ENCODE measurements at places on chromosomes 3 and 15. TPM values are rescaled to one million over a fixed set of nuclear protein-coding genes. Genes with fewer than 3 reads are reported as not detected.
A peak's percentile ranks its signal among the peaks of the same experiment; 100 is the strongest.

Gene GUCA1C
- not detected for total RNA-seq

Gene SLC22A13
- 0.72 TPM for total RNA-seq

- peak; percentile 56 for DNase-seq
These were observed 319.9 kb upstream of the ICE2 start for GRCh38 chr15:60798821-60799220.

- no peak for DNase-seq
These were observed 431.0 kb downstream of the EPHB1 start for GRCh38 chr3:135226057-135226456.

DNA sequence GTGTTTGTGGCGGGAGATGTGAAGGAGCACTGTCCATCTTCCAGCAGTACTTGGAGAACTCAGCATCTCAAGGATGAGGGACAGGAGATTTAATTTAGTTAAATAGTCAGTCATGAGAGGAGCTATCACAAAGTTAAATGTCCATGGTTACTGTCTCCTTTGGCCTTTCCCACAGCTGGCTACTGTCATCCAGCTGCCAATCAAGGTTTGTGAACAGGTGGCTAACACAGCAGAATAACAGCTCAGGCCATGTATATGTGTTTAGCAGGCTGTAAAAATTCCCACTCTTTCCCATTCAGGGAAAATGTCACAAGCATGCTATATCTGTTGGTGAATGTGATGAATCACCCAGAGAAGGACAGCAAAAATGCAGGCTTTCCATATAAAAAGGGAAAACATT lies 120.5 kb downstream of the TMEM108 start:
- no peak for DNase-seq

GRCh38 chr3:58008141-58009025 lies at the start of gene FLNB:
FLNB (plus strand) TSS chr3:58008422; CDS start chr3:58008565, 143 bp downstream.
- no peak for DNase-seq

GRCh38 chr3:7545334-7545733 lies 684.4 kb downstream of the GRM7 start:
- peak; percentile 18 for DNase-seq

Data from astrocyte (in vitro differentiated cells and primary cell).